ENCODE measurements at places on chromosomes 5 and 9.

DNA sequence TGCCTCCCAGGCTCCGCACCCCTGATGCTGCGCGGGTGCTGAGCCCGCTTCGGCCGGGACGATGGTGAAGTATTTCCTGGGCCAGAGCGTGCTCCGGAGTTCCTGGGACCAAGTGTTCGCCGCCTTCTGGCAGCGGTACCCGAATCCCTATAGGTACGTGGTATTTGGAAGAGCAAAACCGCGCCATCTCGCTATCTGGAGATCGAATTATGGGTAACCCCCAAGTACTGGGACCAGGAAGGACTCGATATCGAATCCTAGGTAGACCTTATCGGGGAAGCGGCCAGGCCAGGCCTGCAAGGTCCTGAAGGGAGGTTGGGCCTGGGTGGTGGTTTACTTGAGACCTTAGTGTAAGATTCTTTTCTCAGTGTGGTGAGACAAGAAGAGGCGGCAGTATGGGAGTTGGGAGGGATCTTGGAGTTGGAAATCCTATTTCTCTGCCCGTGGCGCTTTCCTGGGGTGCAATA is 359 bp downstream of the PRELID1 start:
- H3K4me3 ChIP-seq = peak overlapping the region; percentile 67
- H3K4me1 ChIP-seq = peaks cover 12% of the 10 kb centered on the region
- H3K36me3 ChIP-seq = no peaks in the 10 kb centered on the region

DNA sequence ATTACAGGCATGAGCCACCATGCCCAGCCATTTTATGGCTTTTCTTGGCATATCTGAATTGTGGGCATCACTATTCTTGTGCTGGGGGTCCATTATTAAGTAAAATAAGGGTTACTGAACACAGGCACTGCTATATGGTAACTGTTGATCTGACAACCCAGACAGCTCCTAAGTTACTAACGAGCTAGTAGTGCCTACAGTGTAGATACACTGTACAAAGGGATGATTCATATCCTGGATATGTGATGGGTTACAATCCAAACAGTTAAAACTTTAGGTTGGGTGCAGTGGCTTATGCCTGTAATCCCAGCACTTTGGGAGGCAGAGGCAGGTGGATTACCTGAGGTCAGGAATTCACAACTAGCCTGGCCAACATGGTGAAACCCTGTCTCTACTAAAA is 4.3 kb downstream of the CD14 start:
- no peaks in the 10 kb centered on the region for H3K4me1 ChIP-seq
- H3K27me3 ChIP-seq = no peaks in the 10 kb centered on the region
- H3K4me3 ChIP-seq = no peak overlapping the region
- H3K36me3 ChIP-seq = no peaks in the 10 kb centered on the region
- no peak overlapping the region for H3K27ac ChIP-seq

GRCh38 chr5:102651466-102651865 is 103.6 kb upstream of the PAM start:
- H3K27me3 ChIP-seq = no peaks in the 10 kb centered on the region
- H3K4me1 ChIP-seq = no peaks in the 10 kb centered on the region
- H3K27ac ChIP-seq = no peak overlapping the region
- DNase-seq = no peak
- H3K4me3 ChIP-seq = no peak overlapping the region

DNA sequence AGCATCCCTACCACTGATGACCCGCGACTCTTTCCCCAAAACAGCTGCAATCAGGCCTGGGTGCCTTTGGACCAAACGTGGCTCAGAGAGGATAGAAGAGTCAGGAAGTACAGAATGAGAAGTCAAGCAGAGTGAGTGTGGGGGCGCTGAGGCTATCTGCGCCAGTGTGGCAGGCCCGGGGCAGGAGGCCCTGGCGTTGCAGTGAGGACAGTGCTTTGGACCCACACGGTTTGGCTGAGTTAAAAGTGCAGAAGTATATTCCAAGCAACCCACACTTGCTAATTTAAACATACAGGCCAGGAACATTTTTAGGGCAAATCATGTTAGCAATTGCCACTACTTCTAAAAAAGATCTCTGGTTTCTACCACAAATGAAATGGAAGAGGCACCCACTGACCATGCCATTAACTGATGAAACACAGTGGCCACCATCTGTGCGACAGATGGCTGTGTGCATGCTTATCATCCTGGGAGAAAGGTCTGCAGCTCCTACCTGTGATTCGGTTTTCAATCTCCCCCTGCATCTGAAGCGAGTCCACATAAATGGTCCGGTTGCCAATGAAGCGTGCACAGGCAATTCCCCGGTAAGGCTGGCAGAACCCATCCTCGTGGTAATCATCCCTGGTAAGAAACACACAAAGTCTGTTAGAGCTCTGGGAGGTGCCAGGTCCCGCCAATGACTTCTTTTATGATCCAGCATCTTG is 213.0 kb downstream of the ROR2 start:
- H3K4me1 ChIP-seq = peaks cover 4% of the 10 kb centered on the region
- no peaks in the 10 kb centered on the region for H3K36me3 ChIP-seq
- no peak overlapping the region for H3K4me3 ChIP-seq

GRCh38 chr9:125043631-125044030 is 99.7 kb downstream of the SCAI start:
- H3K4me3 ChIP-seq = no peak overlapping the region
- H3K27ac ChIP-seq = no peak overlapping the region
- DNase-seq = no peak
- H3K27me3 ChIP-seq = no peaks in the 10 kb centered on the region
- no peaks in the 10 kb centered on the region for H3K36me3 ChIP-seq

- no peak overlapping the region for H3K4me3 ChIP-seq
- H3K27me3 ChIP-seq = no peaks in the 10 kb centered on the region
- no peaks in the 10 kb centered on the region for H3K36me3 ChIP-seq
- peaks cover 11% of the 10 kb centered on the region for H3K4me1 ChIP-seq
- peak; percentile 3 for DNase-seq
These were observed 1.6 kb downstream of the ACSL6 start for GRCh38 chr5:132009706-132010405.

All from uterus (tissue), 4 donors.